ENCODE measurements at places on chromosomes 3 and 15. TPM values are rescaled to one million over a fixed set of nuclear protein-coding genes. Genes with fewer than 3 reads are reported as not detected.

Gene CCDC39
- total RNA-seq, result not detected

Gene C3orf20
- total RNA-seq, result 0.07 TPM

Gene MAP1A
- total RNA-seq, result 0.75 TPM

DNA sequence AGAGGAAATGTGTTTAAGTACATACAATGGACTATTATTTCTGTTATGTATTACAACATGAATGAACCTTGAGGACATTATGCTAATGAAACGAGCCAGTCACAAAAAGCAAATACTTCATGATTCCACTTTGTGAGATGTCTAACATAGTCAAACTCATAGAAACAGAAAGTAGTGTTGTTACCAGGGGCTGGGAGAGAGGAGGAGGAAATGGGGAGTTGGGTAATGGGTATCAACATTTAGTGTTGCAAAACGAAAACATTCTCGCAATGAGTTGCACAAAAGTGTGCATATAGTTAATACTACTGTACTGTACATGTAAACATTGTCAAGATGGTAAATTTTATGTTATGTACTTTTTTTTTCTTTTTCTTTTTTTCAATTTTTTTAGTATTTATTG is 194.3 kb downstream of the IL5RA start:
- DNase-seq, result no peak

DNA sequence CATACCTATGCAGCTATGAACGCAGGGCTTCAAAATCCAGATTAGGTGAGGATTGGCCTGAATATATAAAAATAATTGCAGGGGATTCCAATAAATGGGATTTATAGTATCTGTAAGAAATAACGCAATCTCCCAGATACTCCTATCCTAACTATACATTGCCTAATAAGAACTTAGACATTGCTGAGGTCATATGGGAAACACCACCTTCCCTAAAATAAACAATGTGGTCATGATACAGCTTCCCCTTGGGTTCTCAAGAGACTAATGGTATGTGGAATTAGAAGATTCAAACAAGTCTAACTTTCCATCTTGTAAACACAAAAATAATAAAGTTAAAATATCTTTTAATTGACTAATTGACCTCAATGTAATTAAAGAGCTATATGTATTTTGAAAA is 28.2 kb downstream of the UBE3A start:
- DNase-seq, result no peak

Data from CD8-positive, alpha-beta memory T cell (primary cell).